Hippocampal formation (tissue), 2 donors: ENCODE measurements at places on chromosomes 7 and 10.
A peak's percentile ranks its signal among the peaks of the same experiment; 100 is the strongest.

DNA sequence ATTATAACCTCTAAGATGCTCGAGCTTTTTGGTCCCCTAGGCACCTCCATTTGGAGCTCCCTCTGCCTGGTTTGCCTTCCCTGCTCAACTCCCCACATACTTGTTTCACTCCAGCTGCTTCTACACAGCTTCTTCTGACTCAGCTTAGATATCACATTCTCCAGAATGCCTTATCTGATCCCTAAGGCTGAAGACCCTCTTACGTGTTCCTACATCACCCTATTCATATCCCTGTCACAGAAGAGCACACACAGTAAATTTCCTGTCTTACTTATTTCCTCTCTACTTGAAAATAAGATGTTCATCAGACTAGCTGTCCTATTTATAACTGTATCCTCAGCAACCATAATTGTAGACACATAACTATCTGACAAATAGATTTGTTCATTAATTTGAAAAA is 61.3 kb upstream of the RNF148 start:
- no peak for DNase-seq

- no peak for DNase-seq
These were observed 129.4 kb downstream of the GLRX3 start for GRCh38 chr10:130265542-130265941.

GRCh38 chr7:33698692-33699128 is 206.6 kb upstream of the BMPER start:
- no peak for DNase-seq

DNA sequence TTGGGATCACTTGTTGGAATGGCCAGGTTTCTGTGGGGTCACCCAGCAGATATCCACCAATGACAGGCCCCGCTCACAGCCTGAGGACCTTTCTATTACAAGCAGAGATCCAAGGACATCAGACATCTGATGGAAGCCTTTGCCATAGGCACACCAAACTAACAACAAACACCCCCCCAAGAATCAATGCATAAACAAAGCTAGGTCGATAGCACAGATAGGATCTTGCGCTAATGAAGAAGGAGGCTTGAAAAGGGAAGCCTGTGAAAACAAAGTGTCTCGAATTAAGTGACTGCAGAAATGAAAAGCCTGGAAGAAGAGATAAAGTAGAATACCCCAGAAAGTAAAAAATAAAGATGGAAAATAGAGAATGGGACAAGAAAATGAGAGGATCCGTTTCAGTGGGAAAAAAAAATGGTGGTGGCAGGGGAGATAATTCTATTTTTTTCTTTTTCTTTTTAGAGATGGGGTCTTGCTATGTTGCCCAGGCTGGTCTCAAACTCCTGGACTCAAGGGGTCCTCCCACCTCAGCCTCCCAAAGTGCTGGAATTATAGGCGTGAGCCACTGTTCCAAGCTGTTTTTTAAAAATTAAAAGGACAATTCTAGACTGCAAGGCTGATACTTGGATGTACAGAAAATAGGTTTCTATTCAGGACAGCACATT is 26.3 kb upstream of the SMURF1 start:
- no peak for DNase-seq

DNA sequence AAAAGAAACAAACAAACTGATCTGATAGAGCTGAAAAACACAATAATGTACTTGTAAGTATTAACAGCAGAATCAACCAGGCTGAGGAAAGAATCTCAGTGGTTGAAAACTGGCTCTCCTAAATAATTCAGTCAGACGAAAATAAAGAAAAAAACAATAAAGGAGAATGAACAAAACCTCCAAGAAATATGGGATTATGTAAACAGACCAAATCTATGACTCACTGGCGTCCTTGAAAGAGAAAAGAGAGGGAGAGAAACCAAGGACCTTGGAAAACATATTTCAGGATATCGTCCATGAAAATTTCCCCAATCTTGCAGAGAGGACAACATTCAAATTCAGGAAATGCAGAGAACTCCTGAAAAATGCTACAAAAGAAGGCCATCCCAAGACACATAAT is 62.9 kb downstream of the FBXL13 start:
- DNase-seq, result no peak

GRCh38 chr7:124033095-124033806 is 384 bp upstream of the TMEM229A start:
- DNase-seq, result peak; percentile 88

DNA sequence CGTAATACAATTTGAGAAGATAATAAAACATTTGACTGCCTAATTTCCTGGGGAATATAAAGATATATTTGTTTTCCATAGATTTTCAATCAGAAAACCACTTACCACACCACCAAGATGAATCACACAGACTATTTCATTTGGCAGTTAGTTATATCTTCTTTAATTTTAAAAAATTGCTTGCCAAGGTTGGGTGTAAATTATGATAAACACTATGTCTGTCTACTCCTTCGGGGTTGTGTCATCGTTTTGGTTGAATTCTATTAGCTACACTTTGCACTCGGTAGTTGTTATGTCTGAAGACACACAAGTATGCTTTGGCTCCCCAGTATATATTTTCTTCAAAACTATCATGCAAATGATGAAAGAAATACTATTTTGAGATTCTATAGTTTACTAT is 594.8 kb upstream of the SEMA3D start:
- no peak for DNase-seq

- DNase-seq, result no peak
These were observed 31.9 kb downstream of the SLC26A4 start for GRCh38 chr7:107692501-107692900.

GRCh38 chr7:45118292-45118691 is 6.8 kb upstream of the TBRG4 start:
- no peak for DNase-seq

- no peak for DNase-seq
These were observed 156.4 kb upstream of the MTPN start for GRCh38 chr7:136133551-136133950.

DNA sequence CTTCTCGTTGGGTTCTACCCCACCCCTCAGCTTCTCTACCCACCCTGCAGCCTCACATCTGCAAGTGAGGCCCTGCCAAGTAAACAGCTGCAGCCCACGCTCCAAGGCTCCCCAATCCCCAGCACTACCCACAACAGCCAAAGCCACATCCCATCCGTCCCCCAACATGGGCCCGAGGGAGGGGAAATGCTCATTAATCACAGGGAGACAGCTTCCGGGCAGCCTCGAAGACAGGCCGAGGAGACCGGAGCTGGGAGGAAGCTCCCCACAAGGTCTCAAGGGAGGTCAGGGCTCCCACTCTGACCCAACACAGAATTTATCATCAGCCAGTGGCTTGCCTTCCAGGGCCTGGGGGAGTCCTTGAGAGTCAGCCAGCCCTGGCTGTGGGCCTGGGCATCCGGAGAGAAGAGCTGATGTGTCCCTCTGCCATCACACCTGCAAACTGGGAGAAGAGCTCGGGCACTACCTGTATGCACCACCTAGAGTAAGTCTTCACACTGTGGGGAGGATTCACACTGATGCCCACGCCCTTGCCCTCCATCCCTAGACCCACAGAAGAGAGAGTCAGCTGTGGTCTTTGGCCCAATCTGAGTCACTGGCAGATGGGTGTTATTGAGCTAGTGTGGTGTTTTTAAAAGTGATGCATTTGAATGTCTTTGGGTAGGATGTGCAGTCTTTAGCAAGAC is 115.5 kb upstream of the ZMIZ1 start:
- no peak for DNase-seq

DNA sequence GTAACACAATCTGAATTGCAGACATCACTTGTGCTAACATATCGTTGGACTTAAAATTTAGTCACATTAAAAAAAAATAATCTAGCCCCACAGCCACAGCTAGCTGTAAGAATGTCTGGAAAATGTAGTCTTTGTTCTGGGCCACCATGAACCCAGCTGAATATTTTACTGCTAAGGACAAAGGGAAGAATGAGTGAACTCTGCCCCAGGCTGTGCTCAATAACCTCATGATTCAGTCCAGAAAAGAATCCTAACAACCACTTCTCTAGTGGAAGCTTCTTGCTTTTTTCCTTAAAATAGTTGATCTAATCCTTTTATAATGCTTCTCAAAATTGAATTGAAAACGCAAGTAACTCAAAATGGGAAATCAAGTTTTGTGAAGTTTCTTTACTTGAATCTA is 25.6 kb upstream of the SOSTDC1 start:
- no peak for DNase-seq

DNA sequence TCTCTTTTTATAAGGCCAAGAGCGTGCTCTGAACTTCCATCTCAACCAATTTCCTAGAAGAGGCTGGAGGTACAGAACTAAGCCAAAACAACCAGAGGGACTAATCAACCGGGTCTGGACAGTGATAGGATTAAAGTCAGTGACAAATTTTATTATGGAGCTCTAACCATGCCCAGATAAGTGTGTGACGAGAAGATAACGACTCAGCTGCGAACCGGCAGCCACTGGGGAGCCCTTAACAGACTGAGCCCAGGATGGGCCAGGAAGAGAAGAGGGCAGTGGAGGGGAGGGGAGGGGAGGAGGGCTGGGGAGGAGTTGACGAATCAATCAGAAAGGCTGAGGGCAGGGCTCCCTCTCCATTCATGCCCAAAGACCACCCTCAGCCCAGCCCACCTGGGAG is 119.9 kb downstream of the PLXNA4 start:
- DNase-seq, result no peak

DNA sequence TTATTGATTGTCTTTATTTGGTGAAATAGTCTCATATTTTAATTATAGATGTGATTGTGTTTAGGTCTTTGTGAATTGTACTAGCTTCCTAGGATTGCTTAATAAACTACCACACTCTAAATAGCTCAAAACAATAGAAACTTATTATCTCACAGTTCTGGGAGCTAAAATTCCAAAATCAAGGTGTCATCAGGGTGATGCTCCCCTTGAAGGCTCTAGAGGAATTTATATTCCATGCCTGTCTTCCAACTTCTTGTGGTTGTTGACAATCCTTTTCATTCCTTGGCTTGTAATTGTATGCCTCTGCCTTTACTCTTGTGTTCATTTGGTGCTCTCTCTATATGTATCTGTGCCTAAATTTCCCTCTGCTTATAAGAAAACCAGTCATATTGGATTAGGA is 155.3 kb upstream of the AKR1E2 start:
- DNase-seq, result no peak

GRCh38 chr7:86863452-86863851 is 196.0 kb downstream of the ELAPOR2 start:
- no peak for DNase-seq

DNA sequence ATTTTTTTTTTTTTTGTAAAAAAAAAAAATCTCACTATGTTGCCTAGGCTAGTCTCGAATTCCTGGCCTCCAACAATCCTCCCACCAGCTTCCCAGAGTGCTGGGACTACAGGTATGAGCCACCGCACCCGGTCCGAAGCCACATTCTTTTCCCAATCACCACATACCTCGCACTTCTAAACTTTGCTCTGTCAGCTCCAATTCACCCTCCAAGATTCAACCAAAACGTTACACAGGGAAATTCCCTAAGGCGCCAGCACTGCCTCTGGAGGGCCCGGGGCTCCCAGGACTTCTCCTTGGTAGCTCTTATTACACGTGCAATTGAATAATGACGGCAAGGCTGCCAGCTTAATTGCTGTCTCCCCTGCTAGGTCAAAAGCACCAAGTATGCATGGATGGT is 10.3 kb upstream of the DNAAF5 start:
- DNase-seq, result no peak

DNA sequence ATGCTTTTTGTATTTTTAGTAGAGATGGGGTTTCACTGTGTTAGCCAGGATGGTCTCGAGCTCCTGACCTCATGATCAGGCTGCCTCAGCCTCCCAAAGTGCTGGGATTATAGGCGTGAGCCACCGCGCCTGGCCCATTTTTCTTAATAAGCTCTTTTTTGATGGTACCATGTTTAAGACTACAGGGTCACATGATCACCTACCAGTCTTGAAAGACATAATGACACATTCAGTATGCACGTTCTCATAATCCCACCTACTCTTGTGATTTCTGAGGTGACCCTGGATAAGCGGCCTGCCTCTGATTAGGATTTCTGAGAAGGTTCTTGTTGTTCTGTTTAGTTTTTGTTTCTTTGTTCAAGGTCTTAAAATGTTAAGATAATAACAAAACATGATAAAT is 43.7 kb upstream of the PLXNA4 start:
- DNase-seq, result no peak

- DNase-seq, result no peak
These were observed 30.0 kb upstream of the MYH16 start for GRCh38 chr7:99242682-99243081.

GRCh38 chr7:33937871-33938270 is 32.5 kb downstream of the BMPER start:
- DNase-seq, result no peak

DNA sequence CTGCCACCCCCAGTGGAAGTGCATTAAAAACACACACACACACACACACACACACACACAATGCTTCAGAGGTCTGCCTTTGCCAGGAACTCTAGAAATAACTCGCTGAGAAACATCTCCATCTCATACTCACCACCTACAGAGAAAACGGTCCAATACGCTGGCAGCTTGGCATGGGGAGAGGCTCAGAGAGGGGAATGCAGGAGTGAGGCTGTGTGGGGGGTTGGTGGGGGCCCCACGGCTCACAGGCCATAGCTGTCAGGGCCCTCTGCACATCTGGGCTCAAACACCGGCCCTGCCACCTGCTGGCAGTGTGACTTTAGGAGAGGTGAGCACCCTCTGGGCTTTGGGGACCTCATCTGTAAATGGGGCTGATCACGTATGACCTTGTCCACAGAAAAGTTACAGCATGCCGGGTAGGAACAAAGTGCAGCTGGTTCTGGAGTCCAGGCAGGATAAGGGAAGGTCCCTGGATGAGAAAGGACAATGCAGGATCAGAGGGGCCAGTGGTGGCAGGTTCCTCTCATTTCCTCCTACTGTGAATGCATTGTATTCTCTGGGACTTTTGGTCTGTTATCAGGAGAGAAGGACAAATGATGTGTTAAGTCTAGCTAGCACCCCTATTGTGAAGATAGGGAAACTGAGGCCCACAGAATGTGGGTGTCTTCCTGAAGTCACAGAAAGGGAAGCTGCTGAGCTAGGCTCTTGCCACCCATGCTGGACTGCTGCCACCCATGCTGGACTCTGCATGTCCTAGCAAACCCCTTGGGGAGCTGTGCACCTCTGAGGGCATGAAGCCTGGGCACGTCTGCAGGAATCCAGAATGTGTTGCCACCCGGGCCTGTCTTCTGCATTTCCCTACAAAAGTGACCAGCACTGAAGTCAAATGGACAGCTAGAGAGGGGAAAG is 404.6 kb downstream of the RPS24 start:
- DNase-seq, result no peak

DNA sequence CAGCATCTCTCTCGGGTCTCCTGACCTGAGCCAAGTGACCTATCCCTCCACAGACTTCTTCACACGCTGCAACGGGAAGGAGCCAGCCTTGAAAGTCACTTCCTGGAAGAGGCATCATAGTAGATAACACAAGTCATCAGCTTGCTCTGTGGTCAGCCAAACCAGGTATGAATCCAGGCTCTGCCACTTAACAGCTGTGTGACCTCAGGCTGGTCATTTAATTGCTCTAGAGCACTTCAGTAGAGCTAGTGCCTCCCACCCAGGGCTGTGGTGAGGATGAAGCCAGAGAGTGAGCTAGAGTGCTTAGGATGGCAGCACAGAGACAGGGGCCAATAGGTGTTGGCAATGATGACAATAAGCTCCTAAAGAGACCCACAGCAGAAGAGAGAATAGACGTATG is 247.7 kb upstream of the ZMIZ1 start:
- no peak for DNase-seq

- DNase-seq, result no peak
These were observed 347.1 kb downstream of the FGFR2 start for GRCh38 chr10:121250995-121251764.
